ENCODE measurements at places on chromosomes 11 and 22.

DNA sequence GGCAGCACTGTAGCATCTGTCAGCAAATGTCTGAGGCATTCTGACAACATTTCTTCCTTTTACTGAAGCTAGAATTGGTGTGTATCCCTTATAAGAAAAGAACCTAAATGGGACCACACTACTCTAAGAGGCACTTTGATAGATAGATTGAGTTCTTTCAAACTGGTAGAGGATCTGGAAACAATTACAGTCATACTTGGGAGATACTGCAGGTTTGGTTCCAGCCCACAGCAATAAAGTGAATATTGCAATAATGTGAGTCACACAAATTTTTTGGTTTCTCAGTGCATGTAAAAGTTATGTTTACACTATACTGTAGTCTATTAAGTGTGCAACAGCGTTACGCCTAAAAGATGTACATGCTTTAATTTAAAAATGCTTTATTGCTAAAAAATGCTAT lies 96.9 kb downstream of the SBF2 start:
- no peak for DNase-seq

GRCh38 chr11:128643661-128644317 lies 50.1 kb upstream of the FLI1 start:
- no peak for DNase-seq

GRCh38 chr22:17785185-17786184 lies 11.2 kb upstream of the BID start:
- no peak for DNase-seq

DNA sequence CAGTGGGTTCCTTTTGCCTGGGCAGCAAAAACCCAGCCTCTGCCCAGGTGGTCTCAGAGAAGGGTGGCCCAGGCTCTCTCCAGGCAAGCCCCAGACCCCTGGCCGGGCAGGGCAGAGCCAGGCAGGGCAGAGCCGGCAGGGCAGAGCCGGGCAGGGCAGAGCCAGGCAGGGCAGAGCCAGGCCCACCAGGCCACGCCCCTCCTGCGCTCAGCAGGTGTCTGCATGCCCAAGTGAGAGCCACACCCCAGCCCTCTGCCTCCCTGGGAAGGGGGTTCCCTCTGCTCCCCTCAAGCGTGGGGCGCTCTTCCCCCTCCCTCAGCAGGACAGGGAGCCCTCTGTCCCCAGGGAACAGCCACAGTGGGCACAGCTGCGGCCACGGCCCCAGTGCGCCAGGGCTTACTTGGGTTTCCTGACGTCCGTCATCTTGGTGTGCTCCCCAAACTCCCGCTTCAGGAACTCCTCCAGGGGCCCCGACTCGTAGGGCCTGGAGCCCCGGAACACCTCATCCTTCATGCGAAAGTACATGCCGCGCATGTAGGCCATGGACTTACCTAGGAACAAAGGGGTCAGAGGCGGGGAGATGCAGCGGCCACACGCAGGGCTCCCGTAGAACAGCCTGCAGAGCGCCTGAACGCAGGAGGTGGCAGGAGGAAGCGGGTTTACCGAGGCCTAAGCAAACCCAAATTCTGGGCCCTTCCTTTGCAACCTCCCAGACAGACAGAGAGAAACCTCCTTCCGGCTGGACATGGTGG lies 10.1 kb upstream of the BAIAP2L2 start:
- DNase-seq = no peak

DNA sequence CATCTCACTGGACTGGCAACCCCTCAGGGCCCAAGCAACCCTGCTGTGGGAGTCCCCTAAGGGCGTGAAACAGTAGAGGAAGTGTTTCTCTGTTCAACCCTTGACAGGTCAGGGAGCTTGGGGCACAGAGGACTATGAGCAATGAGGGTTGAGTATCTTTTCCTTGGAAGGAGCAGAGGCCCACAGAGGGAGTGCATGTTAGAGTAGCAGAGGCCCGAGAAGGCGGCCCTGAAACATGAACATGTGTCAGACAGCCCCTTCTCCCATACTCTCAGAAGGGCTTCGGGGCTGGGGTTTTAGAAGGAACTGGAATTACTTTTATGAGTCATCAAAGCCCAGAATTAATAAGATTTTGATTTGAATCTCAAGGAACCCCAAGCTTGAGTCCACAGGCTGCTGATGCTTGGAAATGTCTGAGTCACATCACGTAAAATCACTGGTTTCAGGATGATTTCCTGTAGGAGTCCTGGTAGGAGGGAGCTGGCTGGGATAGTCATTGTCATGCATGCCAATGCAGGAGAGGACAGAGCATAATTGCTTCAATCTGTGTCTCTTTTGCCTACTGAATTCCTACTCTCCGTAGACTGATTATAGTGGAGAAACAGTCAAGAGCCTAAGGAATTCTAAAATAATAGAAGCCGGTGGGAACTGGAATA lies 22.6 kb downstream of the C11orf71 start:
- DNase-seq = no peak

- DNase-seq = no peak
Measured at GRCh38 chr11:73227571-73228211, 9.6 kb downstream of the P2RY2 start.

- DNase-seq = peak; percentile 31
Measured at GRCh38 chr22:45088576-45088975, 75.1 kb upstream of the NUP50 start.

DNA sequence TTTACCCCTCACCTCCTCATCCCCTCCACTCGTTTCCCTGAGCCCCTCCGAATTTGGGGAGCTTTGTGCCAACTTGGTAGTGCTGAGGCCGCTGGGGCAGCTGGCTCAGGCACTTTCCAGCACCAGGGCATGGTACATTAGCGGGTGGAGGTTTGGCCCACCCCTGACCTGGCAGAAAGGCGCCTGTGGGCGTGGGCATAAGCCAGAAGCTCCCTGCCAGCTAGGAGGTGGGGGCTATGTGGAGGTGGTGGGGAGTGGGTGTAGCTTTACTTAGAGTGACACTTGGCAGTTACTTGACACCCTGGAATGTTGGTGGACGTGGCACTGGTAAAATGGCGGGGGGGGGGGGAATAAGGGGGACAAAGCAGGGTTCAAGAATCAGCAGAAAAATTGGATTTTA lies 10.3 kb upstream of the IGF2 start:
- no peak for DNase-seq

- DNase-seq = no peak
Measured at GRCh38 chr22:49977578-49977977, 17.0 kb downstream of the PIM3 start.

GRCh38 chr11:20023082-20023426 lies 137.2 kb downstream of the DBX1 start:
- no peak for DNase-seq

GRCh38 chr11:69001243-69002081 lies 11.6 kb downstream of the MRGPRF start:
- no peak for DNase-seq

DNA sequence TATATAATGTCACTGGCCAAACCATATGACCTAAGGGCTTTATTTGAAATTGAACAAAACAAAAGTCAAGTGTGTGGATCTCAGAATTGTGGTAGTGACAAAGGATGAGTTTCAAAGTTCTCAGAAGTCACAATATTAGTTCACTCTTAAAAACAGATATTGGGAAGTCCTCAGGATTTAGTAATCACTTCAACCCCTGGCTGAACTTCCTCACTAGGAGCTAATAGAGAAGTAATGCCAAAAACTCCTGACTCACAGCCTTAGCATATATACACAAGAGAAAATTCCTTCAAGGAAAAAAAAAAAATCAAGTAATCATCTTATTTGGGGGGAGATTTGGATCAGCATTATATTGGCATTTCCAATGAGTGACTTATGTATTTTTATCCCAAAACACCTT lies 75.6 kb upstream of the APOA1 start:
- DNase-seq = peak; percentile 85

- no peak for DNase-seq
Measured at GRCh38 chr11:122044086-122044485, 71.9 kb downstream of the BLID start.

GRCh38 chr22:16603448-16603768 lies 10.8 kb upstream of the CCT8L2 start:
- DNase-seq = no peak

DNA sequence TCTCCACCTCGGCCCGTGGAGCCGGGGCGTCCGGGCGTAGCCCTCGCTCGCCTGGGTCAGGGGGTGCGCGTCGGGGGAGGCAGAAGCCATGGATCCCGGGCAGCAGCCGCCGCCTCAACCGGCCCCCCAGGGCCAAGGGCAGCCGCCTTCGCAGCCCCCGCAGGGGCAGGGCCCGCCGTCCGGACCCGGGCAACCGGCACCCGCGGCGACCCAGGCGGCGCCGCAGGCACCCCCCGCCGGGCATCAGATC lies 439 bp downstream of the YAP1 start:
- no peak for DNase-seq

- no peak for DNase-seq
Measured at GRCh38 chr11:68727783-68728182, 23.5 kb downstream of the TESMIN start.

- no peak for DNase-seq
Measured at GRCh38 chr11:11454671-11455223, 101.7 kb upstream of the CSNK2A3 start.

- peak; percentile 55 for DNase-seq
Measured at GRCh38 chr11:130839981-130840666, 76.2 kb downstream of the SNX19 start.

DNA sequence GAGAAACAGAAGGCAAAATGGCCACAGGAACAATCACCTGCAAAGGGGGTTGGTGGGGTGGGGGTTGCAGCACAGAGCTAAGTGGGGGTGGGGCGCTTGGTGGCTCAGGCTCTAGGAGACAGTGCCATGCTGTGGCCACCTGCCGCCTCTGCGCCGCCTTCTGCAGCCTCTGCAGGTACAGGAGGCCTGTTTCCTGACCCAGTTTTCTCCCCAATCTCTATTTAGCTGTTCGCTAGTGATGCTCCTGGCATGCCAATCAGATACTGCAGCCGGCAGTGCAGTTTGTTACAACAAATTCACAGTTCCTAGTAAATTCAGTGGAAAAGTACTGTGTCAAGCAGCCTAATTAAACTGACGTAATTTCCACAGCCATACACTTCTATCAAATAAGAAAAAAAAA lies 106.4 kb downstream of the SERGEF start:
- no peak for DNase-seq

- no peak for DNase-seq
Measured at GRCh38 chr22:37491106-37491505, 4.9 kb upstream of the MFNG start.

DNA sequence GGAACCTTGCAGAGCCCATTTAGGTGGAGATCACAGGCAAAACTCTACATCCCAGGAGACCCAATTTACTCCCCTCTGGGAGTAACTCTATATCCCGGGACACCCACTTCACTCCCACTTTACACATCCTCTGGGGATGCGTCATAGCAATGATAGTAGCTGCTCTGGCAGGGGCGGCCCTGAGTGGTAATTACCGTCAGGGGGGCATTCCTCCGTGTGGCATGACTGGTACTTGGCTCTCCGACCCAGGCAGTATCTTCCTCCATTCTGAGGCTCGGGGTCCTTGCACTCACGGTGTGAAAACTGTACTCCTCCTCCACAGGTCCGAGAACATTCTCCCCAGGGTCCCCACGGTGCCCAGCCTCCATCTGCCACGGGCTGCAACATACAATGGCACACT lies 17.2 kb downstream of the ADAMTS8 start:
- DNase-seq = no peak

GRCh38 chr11:117574551-117574950 lies 222.5 kb downstream of the DSCAML1 start:
- no peak for DNase-seq

DNA sequence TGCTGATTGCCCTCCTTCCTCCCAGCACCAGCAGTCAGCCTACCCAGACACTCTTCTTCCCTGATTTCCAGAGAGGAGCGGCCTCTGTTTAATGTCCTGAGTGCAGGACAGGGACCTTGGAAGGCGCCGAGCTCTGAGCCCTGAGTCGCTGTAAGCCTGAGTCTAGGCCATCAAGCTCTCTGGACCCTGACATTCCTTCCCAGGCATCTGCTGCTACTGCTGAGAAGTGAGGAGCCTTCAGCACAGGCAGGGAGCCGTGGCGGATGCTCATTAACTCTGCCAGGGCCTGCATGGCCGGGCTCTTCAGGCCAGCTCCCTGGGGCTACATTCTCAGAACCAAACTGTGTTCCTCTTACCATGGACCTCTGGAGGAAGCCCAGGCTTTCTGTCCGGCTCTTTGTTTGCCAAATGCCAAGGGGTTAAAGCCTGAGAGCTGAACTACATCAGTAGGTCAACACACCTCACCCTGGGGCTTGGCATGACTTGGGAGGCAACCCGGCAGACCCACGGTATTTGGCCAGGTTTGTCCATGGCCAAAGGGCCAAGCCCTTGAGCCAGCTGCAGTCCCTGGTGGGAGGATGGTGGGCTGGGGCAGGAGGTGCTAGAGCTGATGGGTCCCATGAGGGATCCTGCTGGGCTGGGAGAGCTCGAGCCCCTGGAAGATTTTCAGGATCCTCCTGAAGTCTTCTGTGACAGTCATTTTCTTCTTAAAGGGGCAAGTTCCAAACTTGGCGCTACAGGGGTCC lies 721.4 kb downstream of the BRD1 start:
- DNase-seq = no peak

DNA sequence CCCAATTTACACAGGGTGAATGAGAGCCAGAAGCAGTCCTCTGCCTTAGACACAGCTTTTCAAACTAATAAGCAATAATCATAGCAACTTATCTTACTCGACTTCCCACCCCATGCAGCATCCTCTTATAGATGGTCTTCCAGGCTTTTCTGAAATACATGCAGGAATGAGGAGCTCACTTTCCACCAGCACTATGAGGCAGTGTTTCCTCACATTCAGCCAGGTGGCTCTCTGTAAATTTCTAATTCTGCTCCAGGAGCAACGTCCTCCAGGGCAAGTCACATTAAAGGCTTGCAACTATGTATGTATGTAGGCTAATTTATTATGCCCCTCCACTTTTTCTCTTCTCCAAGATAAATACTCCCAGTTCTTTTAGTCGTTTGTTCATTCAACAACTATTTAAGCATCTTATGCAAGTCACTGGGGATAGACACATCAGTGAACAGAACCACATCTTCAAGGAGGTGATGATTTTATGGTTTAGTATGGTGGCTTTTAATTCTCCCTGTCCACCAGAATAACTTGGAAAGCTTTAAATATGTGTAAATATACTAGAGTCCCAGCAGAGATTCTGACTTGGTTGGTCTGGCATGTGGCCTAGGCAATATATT lies 59.9 kb downstream of the PAK1 start:
- no peak for DNase-seq

DNA sequence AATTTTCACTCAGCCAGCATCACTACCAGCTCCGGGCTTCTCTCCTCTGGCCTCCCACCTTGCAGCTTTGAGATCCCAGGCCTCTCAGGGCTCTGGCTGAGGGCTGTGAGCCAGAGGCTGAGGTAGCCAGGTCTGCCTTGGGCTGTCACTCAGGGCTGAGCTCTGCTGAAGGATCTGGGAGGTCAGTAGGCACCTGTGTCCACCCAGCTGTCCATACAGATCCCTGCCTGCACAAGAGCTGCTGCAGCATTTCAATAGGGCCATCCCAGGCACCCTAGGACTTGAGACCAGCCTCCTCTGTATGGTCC lies 12.6 kb downstream of the KCNQ1OT1 start:
- DNase-seq = no peak
